ENCODE measurements at places on chromosomes 6 and 20. TPM values are rescaled to one million over a fixed set of nuclear protein-coding genes. Genes with fewer than 3 reads are reported as not detected.
A peak's percentile ranks its signal among the peaks of the same experiment; 100 is the strongest.

DNA sequence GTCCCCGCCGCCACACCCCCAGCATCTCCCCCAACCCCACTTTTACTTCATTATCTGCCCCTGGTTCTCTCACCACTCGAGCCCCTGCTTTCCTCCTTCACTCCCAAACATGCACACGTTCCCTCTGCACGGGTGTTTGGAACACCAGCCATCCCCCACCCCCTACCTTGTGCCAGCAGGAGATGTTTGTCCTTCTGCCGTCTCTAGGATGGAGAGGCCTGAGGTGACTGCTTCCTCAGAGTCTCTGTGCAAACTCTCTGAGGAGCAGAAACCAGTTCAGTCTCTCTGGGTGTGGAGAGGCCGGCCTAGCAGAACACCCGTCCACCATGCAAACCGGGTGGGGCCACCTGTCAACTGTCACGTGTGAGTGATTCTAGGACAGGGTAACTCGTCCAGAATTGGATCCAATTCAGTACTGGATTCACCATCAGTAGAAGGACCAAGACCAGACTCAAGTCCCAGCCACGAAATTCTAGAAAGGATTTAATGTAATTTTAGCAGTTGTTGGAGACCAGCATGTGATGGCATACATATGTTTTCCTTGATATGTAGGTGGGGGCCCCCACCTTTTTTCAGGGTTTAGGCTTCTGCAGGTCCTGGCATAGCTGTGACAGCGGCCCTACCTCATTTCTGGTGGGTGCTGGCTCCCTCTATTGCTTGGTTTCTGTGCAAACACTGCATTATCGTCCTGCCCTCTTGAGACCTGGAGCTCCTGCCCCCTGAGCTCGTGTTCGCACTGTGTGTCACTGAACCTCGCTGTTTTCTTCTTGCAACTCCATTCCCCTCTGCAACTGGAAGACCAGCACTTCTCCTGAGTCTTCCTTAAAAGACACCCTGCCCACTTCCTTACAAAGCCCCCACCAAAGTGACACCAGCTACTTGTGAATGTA is at the start of gene RAET1E:
TSS of gene RAET1E (minus strand) at position 259 of the 890 bp plus-strand sequence. CDS start 7,212 bp downstream, outside the sequence.
- H3K27ac ChIP-seq = peak within 1 kb of the TSS; percentile 81
- no peak for DNase-seq
- H3K27me3 ChIP-seq = no peaks in the 10 kb centered on the region
- no peak within 1 kb of the TSS for H3K4me3 ChIP-seq

DNA sequence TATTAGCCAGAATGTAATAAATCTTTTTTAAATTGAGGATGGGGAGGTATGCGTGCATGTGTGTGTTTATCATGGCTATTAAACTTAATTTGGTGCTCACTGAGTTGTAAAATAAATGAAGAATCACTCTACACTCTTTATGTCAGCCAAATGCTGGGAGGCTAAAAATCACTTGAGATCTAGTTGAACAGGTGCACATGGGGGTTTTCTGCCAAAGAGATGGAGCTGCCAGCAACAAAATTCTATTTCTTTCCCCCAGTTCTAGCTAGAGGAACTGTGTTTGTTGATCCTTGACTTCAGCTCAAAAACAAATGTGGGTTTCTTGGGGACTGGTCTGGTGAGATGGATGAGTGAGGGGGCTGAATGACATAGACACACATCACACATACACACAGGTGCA is 183.3 kb upstream of the BTBD3 start:
- no peaks in the 10 kb centered on the region for H3K36me3 ChIP-seq
- H3K4me1 ChIP-seq = no peaks in the 10 kb centered on the region
- no peak for DNase-seq
- H3K27me3 ChIP-seq = no peaks in the 10 kb centered on the region

DNA sequence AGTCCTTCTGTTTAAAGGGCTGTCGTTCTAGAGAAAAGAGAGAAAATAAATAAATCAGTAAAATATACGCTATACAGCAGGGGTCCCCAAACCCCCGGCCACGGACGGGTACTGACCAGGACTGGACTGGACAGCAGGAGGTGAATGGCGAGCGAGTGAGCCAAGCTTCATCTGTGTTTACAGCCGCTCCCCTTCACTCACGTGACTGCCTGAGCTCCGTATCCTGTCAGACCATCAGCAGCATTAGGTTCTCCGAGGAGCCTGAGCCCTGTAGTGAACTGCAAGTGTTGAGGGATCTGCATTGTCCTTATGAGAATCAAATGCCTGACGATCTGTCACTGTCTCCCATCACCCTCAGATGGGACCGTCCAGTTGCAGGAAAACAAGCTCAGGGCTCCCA is 76.5 kb downstream of the ZNF217 start:
- H3K27me3 ChIP-seq = no peaks in the 10 kb centered on the region
- no peak overlapping the region for H3K27ac ChIP-seq
- H3K36me3 ChIP-seq = no peaks in the 10 kb centered on the region
- no peak for DNase-seq
- no peak overlapping the region for H3K4me3 ChIP-seq
- H3K4me1 ChIP-seq = no peaks in the 10 kb centered on the region

DNA sequence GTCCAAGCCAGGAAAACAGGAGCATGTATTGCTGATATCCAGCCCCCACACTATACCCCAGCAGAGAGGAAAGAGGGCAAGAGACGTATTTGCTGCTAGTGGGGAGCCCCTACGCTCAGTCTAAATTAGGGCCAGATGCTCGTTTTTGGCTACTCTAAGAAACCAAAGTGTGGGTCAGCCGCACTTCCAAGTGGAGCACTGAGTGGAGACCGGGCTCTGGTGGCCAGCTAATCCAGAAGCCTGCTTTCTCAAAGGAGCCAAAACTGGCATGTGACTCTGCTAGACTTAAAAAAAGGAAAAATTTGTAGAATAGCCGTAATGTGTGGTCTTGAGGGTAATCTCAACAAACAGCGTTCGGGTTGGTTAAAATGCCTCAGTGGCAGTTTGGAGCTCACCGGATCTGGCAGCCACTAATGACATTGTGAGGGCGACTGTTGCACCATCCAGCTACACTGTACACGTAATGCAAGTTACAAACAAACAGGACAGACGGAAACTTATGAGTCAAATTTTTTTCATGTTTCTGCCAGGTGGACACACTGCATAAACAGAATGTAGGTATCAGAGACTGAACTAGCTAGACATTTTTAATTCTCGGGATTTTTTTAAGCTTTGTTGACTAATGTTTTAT is 230.9 kb downstream of the FOXC1 start:
- DNase-seq = no peak
- H3K27ac ChIP-seq = no peak overlapping the region
- no peaks in the 10 kb centered on the region for H3K36me3 ChIP-seq
- H3K4me3 ChIP-seq = no peak overlapping the region

- no peak overlapping the region for H3K4me3 ChIP-seq
- peaks cover 32% of the 10 kb centered on the region for H3K4me1 ChIP-seq
- no peaks in the 10 kb centered on the region for H3K27me3 ChIP-seq
- no peak for DNase-seq
- H3K36me3 ChIP-seq = no peaks in the 10 kb centered on the region
- no peak overlapping the region for H3K27ac ChIP-seq
These were observed 109.1 kb downstream of the LY86 start for GRCh38 chr6:6697620-6698019.

- DNase-seq = no peak
- H3K36me3 ChIP-seq = peaks cover 36% of the 10 kb centered on the region
- H3K4me1 ChIP-seq = no peaks in the 10 kb centered on the region
These were observed 28.1 kb downstream of the PYGB start for GRCh38 chr20:25275813-25276532.

DNA sequence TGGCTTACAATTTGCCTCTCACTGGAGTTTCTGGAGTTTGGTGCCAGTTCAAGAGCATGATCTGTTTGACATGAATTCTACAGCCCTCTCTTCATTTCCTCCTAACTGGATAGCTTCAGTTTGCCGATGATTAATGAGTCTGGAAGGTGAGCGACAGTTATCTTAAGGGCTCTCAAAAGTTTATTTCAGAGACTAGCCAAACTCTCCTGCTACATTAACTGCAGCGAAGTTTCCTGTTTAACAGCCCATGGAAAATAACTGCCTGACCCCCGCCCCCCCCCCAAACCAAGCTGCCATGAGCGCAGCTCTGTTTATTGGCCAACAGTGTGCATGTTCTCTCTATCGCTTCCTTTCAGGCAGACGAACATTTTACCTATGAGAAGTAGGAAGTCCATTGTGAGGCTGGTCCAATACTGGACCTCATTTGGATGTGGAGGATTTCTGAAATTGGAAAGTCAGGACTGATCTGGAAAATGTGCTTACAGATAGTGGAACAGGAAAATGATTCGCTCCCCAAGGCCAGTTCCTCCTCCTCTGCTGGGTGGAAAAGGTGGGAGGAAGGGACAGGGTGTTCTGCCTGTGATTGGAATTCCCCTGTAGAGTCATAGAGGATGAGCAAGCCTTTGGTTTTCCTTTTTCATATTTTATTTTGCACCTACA is 522.2 kb upstream of the JAG1 start:
- H3K27ac ChIP-seq = peak overlapping the region; percentile 32
- no peaks in the 10 kb centered on the region for H3K27me3 ChIP-seq
- DNase-seq = peak; percentile 25
- H3K4me3 ChIP-seq = no peak overlapping the region
- H3K36me3 ChIP-seq = no peaks in the 10 kb centered on the region

DNA sequence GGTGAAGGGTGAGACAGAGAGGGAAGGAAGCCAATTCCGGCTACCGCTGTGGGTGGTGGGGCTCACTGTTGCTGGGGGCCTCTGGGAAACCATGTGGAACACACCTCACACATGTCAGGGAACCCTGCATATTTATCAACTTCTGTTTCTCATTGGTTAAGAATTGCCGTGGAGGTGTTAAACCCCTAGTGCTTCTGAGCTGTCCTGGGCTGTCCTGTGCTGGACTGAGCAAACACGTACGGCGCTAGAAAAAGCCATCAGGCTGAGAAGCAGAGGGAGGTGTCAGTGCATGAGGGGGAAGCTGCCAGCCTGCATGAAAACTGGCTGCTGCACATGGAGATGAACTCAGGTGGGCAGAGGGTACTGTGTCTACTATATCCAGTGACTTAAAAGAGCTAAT is 103.9 kb upstream of the JAG1 start:
- DNase-seq = no peak
- no peaks in the 10 kb centered on the region for H3K4me1 ChIP-seq
- no peaks in the 10 kb centered on the region for H3K27me3 ChIP-seq
- no peak overlapping the region for H3K27ac ChIP-seq

DNA sequence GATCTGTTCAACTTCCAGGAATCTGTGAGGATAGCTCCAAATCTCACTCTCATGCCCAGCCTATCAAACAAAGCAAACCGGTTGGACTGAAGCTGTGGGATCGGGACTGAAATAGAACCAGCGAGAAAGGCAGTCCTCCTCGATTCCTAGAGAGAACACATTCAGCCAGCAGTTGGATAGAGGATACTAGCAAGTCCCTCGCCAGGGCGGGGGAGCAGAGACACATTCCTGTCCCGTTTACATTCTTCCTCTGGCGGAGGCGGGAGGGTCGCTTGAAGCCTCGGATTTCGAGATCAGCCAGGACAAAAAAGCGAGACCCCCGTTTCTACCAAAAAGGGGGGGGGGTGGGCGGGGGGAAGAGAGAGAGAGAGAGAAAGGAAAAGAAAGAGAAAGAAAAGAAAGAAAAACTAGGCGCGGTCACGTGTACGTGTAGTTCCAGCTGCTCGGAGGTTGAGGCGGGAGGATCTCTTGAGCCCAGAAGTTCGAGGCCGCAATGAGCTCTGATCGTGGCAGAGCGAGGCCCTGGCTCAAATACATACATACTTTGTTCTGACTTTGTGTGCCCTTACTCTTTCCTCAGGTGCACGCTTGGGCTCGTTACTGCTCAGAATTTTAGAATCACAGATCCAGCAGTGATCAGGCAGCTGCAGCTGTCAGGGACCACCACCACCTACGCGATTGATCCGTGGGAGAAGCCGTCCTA is 19.5 kb downstream of the ZNF311 start:
- no peaks in the 10 kb centered on the region for H3K36me3 ChIP-seq
- peak overlapping the region; percentile 21 for H3K27ac ChIP-seq
- DNase-seq = peak; percentile 99
- no peaks in the 10 kb centered on the region for H3K27me3 ChIP-seq
- no peaks in the 10 kb centered on the region for H3K4me1 ChIP-seq

DNA sequence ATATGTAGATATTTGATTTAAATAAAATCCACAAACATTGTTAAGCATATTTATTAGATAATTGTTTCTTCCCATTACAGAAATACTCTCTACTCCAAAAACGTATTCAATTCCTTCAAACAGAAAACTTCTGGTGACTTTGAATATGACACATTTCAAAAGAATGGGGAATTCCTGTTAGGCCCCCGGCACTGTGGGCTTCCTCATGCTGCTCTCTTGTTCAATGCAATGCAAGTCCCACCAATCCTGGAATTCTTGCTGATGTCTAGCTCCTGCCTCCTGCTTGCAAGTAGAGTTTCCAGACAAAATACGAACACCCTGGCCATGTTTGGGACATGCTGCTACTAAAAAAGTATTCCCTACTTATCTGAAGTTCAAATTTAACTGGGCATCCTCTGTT is 544.1 kb downstream of the QKI start:
- no peaks in the 10 kb centered on the region for H3K27me3 ChIP-seq
- H3K27ac ChIP-seq = no peak overlapping the region
- H3K36me3 ChIP-seq = no peaks in the 10 kb centered on the region
- no peak for DNase-seq

DNA sequence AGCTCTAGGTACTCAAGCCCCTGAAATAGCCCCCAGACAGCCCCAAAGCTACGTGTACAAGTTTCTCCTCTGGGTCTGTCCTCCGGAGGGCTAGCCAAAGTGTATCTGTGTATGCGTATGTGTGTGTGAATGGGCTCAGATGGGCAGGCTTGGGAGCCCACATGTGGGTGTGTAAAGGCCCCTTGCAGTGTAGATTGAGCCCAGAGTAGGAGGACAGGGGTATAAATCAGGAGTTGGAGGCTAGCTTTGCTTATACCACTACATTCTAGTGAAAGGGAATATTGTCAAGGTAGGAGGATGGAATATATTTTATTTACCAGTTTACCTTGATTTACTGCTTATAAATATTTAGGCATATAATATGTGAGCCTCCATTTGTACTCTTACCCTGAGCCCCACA is 9.0 kb upstream of the MAP3K7 start:
- no peaks in the 10 kb centered on the region for H3K4me1 ChIP-seq
- no peaks in the 10 kb centered on the region for H3K27me3 ChIP-seq
- no peak for DNase-seq
- no peak overlapping the region for H3K27ac ChIP-seq
- H3K4me3 ChIP-seq = no peak overlapping the region

The BMP5 gene
- 88.7 TPM for total RNA-seq

The STMND1 gene
- 10.7 TPM for total RNA-seq

The IMPG1 gene
- not detected for total RNA-seq

The PI3 gene
- 90.4 TPM for total RNA-seq

The PBOV1 gene
- total RNA-seq = not detected

All from lung (tissue), 17 donors.